ENCODE measurements at places on chromosomes 2 and 18.

GRCh38 chr2:233832414-233832813 is 21.9 kb downstream of the HJURP start:
- DNase-seq, result peak; percentile 48

- no peak for DNase-seq
Measured at GRCh38 chr2:43239981-43240765, 13.8 kb upstream of the ZFP36L2 start.

- DNase-seq, result no peak
Measured at GRCh38 chr2:10462178-10463083, 14.3 kb upstream of the ODC1 start.

DNA sequence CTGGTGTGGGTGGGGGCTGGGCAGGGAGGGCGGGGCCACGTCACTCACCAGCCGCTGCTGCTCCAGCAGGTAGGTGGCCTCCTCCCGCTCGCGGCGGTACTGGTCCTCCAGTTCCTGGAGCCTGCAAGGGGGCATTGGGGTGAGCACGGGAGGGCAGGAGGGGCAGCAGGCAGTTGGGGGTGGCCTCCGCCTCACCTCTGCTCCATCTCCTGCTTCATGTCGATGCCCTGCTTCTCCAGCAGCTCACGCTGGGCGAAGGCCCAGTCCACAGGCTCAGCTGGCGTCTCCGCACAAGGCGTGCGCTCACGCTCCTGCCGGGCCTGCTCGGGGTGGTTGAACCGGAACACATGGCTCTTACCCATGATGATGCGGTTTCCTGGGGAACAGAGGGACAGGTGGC is 57.0 kb downstream of the KIF1A start:
- DNase-seq, result no peak

DNA sequence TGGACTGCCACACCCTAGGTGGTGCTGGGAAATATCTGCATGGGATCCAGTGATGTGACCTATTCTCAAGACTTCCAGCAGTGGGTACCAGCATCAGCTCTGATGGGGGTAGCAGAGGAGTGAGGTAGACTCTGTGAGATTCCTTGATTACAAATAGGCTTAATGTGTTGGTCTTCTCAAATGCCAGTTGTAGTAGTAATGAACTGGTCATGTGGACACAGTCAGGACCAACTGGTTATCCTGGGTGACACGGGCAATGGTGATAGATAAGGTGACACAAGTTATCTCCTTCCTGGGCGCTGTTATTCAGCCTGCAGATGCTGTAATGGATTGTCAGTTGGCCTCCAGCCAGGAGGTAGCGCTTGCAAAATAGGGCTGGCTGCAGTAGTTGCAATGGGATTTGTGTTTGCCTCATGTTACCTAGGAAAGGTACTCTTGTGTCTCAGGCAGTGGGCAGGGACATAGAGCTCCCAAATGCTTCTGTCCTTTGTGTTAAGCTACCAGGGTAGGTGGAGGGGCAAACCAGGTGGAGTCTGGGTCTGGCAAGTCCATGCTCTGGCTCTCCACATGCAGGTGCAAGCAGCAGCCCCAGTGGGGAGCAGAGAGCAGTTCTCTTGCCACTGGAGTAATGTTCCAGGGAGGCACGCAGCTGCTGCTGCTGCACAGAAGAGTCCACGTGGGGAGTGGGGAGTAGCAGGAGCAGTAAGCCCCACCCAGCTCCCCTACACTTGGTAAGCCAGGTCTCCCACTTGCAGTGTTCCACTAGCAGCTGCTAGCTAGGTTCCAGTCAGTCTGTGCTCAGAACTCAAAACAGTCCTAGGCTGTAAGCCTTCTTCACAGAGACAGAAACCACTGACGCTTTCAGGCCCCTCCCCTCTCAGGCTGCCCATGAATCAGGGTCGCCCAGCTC is 505.4 kb upstream of the DDX18 start:
- no peak for DNase-seq

DNA sequence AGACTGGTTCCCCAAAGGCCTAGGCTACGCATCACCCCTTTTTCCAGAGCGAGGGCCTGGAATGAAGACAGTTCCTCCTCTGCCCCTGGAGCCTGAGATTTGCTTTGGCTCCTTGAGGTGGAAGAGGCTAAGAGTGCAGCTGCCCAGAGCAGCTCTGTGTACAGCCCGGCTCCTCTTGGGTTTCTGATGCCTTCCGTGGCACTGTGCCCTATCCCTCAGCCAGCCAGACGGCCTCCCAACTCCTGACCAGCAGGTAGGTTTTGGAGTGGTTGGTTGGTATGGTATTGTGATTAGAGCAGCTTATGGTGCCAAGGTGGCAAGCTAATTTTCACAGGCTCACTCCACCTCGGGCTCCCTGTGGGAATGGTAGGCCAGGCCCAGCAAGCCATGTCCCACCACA is 112.2 kb downstream of the TANC1 start:
- DNase-seq, result no peak

Measured in astrocyte (in vitro differentiated cells and primary cell).